ENCODE measurements at places on chromosomes 12 and 14.

- DNase-seq = no peak
Measured at GRCh38 chr12:41402801-41403200, 214.7 kb downstream of the PDZRN4 start.

GRCh38 chr14:69807192-69807591 is 10.2 kb upstream of the SLC10A1 start:
- no peak for DNase-seq

DNA sequence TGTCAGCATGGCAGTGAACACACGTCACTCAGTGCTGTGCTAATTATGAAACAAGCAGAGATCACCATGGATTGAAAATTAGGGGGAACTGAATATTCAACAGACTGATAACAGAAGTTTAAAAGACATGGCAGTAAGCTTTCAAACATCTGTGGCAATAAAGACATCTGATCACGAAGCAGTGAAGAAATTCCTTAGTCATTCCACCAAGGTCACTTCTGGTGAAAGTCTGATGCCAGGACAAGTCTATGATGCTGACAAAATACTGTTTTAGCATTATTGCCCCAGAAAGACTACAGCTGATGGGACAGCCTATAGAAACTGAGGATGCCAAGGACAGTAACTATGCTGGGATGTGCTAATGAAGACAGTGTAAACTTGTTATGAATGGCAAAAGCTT is 126.9 kb upstream of the RBM19 start:
- no peak for DNase-seq

- no peak for DNase-seq
Measured at GRCh38 chr14:98382662-98383061, 889.3 kb downstream of the BCL11B start.
